ENCODE measurements at places on chromosomes 3 and 15.

DNA sequence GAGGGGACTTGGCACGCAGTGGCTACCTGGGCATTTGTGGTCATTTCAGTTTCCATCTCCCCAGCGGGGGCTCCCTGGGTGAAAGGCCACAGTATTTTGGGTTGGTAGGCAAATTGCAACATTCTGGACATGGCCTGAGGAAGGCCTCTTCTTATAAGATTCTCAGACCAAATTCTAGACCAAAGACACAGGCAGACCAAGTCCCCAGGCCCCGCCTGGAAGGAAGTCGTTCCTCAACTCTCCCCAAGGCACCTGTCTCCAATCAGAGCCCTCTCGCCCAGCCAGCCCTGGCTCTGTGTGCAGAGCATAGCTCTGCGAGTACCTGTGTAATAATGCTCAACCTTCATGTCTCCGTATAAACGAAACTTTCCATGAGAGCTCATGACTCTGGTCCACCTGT is 53.1 kb downstream of the GRIP2 start:
- DNase-seq: no peak

GRCh38 chr3:177179281-177180067 is 17.8 kb downstream of the TBL1XR1 start:
- DNase-seq: no peak

DNA sequence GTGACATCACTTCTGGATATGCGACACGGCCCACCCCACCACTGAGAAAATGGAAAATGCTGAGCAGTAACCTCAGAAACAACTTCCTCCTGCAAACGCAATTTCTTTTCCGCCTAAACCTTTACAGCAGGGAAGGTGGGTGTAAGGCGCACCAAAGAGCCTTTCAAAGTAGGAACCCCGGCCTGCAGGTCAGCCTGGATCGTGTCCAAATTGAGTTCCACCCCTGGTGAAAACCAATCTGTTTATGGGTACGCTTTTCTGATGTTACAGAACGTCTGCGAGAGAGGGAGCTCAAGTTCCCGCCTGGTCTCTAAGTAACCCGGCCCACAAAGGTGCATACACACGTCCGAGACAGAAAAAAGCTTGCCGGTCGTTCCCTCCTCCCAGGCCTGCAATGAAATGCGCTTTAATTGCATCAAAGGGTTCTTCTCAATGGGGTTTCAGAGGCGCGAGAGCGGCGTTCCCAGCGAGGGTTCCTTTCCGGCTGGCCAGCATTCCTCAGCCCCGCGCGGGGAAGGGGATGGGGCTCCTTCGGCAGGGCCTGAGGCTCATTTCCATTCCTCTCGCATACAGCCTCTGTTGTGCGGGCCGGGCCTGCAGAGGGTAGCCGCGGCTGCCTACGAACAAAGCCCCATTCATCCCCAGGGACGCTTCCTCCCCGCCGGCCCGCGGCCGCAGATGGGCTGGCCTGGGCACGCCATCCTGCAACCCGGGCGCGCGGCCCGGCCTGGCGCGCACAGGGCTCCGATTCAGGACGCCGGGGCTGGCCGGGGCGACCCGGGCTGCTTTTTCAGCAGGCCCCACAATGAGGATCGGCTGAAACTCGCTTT is 138.1 kb downstream of the TMCO5A start:
- DNase-seq: no peak

DNA sequence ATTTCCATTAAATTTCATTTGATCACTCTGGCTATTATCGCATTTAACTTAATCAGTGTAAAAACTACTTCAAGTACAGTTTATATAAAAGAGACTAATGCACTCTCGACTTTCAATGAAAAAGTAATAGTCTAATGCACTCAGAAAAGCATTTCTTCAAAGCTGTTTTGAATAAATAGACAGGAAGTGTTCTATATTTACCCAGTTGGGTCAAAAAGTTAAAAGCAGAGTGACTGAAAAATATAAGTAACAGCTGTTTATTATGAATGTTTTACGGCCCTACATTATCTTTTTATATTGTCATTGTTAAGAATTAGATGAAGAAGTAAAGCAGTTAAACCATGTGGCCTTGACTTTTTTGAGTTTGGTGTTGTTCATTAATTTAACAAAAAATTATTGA is 391.8 kb downstream of the ZPLD1 start:
- no peak for DNase-seq
